ENCODE measurements at places on chromosomes 16 and 17.

DNA sequence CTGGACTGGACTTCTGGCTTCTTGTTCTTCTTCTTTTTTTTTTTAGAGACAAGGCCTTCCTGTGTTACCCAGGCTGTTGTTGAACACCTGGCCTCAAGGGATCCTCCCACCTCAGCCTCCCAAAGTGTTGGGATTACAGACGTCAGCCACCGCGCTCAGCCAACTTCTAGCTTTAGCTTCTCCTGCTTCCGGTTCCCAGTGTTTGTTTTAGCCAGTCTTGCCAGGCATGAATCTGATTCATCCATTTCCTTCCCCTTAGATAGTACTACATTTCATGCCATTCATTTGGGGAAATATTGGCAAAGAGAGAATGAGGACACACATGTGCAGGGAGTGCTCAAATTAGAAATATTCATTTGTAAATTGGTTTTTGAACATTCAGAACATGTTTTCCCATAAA lies 12.1 kb upstream of the NDUFAB1 start:
- DNase-seq, result no peak
- H3K27ac ChIP-seq, result no peak overlapping the region
- no peak overlapping the region for H3K4me3 ChIP-seq
- peaks cover 5% of the 10 kb centered on the region for H3K36me3 ChIP-seq
- H3K4me1 ChIP-seq, result no peaks in the 10 kb centered on the region
- H3K27me3 ChIP-seq, result no peaks in the 10 kb centered on the region

- DNase-seq, result no peak
- peaks cover 11% of the 10 kb centered on the region for H3K36me3 ChIP-seq
- no peak overlapping the region for H3K27ac ChIP-seq
- peaks cover 21% of the 10 kb centered on the region for H3K27me3 ChIP-seq
Measured at GRCh38 chr16:1327619-1327947, 5.9 kb upstream of the BAIAP3 start.

DNA sequence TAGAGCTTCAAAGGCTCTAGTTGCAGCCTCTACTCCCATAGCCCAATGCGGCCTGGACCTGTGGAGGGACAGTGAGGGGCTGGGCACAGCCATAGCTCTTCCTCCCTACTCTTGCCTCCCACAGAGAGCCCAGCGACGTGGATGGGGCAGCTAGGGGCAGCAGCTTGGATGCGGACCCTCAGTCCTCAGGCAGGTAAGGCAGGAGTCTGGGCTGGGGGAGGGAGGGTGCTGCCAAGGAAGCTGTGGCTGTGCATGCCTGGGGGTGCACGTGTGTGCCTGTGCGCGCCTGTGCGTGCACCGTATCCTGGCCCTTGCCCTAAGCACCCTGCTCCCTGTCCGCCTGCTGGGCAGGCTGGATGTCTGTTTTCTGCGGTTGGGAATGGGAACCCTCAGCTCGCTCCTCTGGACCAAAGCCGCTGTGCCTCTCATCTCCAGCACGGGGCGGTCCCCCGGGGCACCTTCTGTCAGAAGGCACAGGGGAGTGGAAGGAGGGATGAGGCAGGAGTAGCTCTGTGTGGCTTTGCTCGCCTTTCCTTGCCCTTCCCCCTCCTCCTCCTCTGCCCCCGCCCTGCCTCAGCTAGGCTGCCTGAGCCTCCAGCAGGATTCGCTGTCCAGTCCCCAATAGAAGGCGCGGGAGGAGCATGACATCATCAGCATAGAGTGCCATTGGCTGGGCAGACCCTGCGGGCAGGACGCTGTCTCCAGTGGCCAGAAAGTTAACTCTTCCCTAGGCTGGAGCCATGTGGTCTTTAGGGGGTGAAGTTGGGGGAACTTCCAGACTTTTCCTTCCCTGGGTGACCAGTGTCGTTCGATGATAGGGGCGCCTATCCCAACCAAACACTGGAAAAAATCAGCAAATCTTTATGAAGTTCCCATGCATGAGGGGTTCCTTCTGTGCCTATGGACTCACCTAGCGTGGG lies 797 bp downstream of the PRCD start:
- peak; percentile 84 for DNase-seq
- H3K27ac ChIP-seq, result peak overlapping the region; percentile 86
- H3K36me3 ChIP-seq, result no peaks in the 10 kb centered on the region
- peak overlapping the region; percentile 63 for H3K4me3 ChIP-seq
- peaks cover 56% of the 10 kb centered on the region for H3K4me1 ChIP-seq
- peaks cover 35% of the 10 kb centered on the region for H3K27me3 ChIP-seq

DNA sequence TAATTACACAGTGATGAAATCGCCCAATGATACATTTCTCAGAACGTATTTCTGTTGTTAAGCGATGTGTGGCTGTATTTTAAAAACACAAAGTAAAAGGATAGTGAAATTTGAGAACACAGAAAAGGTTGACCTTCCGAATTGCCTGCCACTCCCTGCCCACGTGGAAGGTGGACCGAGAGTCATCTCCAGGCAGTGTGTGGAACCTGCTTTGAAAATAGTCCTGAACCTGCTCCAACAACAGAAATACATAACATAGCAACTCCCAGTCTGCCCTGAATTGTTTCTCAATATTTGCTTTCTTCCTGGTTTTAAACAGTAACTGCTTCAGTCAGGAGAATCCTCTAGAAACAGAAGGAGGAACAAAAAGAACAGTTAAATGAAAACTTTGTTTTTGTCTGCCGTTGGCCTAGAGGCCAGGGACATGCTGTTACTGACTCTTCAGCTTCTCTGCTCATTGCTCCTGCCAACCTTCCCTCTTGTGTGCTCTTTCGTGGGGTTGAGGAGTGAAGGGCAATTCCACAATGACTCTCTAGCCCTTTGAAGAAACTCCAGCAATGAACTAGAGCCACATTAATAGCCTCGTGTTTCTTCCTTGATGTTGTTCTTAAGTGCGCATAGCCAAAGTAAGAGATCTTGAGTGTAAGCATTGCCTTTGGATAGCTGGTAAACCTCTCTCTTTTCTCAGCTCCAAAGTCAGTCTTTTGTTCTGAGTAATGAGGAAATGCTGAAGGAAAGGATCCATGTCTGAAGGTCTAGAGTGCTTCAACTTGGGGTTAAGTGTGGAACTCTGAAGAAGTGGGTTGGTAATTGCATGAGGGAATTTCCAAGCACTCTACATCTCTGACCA lies 452.5 kb upstream of the CCL2 start:
- no peak overlapping the region for H3K4me3 ChIP-seq
- H3K4me1 ChIP-seq, result no peaks in the 10 kb centered on the region
- DNase-seq, result no peak
- peaks cover 66% of the 10 kb centered on the region for H3K27me3 ChIP-seq
- H3K36me3 ChIP-seq, result no peaks in the 10 kb centered on the region

DNA sequence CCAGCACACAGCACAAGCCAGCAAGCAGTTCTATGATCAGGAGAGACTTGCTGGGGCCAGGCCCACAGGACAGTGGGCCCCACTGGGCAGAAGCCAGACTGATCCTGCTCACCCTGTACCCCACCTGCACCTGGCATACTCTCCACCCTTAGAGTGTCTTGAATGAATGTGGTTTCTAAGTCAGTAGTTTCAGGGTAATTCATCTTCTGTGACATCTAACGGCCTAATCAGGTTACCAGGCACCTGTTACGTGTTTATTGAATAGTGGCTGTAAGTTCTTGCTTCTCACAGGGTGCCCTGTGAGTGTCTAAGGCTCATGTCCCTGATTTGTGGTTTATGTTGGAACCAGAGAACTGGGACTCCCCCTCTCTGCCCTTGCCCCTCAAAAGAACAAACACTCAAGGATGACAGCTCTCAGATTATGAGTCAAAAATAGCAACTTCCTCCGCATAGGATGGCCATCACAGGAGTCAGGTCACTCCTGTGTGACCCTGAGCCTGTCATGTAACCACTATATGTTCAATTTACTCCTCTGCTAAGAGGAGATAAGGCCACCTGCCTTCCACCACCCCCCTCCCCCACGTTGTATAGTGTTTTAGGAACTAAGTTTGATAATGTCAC lies 7.0 kb upstream of the OR2C1 start:
- no peaks in the 10 kb centered on the region for H3K27me3 ChIP-seq
- no peak overlapping the region for H3K27ac ChIP-seq
- H3K36me3 ChIP-seq, result no peaks in the 10 kb centered on the region
- no peak for DNase-seq
- H3K4me1 ChIP-seq, result no peaks in the 10 kb centered on the region
- no peak overlapping the region for H3K4me3 ChIP-seq

DNA sequence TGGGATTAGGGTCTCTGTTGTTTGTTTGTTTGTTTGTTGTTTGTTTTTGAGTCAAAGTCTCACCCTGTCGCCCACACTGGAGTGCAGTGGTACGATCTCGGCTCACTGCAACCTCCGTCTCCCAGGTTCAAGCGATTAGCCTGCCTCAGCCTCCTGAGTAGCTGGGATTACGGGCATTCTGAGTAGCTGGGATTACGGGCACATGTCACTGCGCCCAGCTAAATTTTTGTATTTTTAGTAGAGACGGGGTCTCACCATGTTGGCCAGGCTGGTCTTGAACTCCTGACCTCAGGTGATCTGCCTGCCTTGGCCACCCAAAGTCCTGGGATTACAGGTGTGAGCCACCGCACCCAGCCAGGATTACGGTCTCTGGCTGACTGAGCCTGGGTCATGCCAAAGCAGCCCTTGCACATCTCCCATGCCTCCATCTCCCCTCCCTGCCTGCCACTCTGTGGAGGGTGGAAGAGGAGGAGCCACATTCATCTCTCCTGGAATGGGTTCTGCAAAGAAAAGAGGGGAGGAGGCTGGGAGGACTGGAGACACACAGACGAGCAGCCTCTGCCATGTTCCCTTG lies 59.2 kb downstream of the BEAN1 start:
- no peaks in the 10 kb centered on the region for H3K36me3 ChIP-seq
- H3K4me1 ChIP-seq, result peaks cover 20% of the 10 kb centered on the region
- H3K27me3 ChIP-seq, result no peaks in the 10 kb centered on the region
- no peak overlapping the region for H3K4me3 ChIP-seq
- DNase-seq, result no peak

DNA sequence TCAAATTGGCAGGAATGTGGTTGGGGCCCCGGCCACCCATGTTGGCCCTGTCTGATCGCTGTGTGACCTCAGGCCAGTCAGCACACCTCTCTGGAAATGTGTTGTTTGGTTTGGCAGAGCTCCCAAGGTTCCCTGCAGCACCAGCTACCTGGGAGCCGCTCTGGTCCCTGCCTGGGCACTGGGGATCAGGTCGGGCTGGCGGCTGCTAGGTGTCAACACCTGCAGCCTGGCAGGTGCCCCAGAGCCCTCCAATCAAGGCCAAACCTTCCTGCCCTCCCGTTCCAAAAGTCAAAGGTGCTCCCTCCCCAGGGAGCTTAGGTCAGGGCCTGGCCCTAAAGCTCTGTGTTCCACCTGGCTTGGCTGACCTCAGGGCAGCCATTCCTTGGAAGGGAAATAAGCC lies 55.9 kb downstream of the ZDHHC7 start:
- DNase-seq, result no peak
- no peak overlapping the region for H3K4me3 ChIP-seq
- peaks cover 21% of the 10 kb centered on the region for H3K4me1 ChIP-seq
- no peaks in the 10 kb centered on the region for H3K36me3 ChIP-seq
- no peaks in the 10 kb centered on the region for H3K27me3 ChIP-seq

GRCh38 chr17:12637745-12638651 lies 27.7 kb upstream of the MYOCD start:
- DNase-seq, result no peak
- no peaks in the 10 kb centered on the region for H3K27me3 ChIP-seq
- H3K4me1 ChIP-seq, result peaks cover 13% of the 10 kb centered on the region
- no peak overlapping the region for H3K4me3 ChIP-seq
- no peak overlapping the region for H3K27ac ChIP-seq

All from mesothelial cell of epicardium (in vitro differentiated cells).